NCI-H1930 (cell line): ENCODE measurements at places on chromosomes 7 and 10.

DNA sequence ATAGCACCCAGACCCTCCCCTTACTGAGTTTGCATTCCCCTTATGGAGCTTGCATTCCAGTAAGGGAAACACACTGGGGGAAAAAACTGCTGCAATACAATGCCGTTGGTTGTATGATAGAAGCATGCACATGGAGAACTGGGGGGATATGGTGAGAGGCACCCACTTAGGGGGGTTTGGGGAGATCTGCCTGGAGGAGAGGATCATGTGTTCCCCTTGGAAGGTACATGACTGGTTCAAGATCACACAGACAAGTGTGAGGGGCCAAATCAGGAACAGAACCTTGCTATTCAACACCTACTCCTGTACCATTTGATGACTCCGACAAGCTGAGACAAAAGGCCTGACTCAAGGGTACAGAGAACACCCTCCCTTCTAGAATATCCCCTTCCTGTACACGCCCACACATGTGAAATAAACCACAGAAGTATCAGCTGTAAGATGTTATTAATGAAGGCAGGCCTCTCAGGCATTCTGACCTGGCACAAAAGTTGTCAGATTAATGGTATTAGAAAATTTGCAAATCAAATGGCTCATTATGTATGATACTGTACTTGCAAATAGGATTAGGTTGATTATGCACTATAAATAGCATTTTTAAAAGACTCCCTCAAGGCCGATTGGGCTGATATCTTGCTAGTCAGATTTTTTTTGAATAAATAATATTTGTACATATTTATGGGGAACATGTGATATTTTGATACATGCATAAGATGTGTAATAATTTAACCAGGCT is 122.2 kb downstream of the NPY start:
- DNase-seq = no peak

GRCh38 chr10:21524526-21525366 is 736 bp downstream of the SKIDA1 start:
- DNase-seq = no peak

DNA sequence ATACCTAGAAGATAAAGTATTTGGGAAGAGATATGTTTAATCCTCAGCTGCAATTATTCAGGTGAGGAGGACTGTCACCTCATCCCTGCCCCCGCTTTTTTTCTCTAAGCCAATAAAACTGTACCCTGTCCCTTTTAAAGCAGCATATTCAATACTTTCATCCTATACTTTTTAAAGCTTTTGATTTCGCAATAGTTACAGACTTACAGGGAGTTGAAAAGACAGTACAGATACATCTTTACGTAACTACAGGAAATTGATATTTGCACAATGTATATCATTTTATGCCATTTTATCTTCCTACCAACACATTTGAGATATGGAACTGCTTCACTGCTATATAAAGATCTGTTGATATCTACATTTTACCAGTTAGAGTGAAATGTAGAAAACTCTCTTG is 47.6 kb downstream of the STK17A start:
- no peak for DNase-seq

GRCh38 chr10:96955794-96956193 is 123.7 kb downstream of the LCOR start:
- no peak for DNase-seq

- DNase-seq = no peak
Measured at GRCh38 chr7:139230023-139230422, 1.0 kb upstream of the UBN2 start.

GRCh38 chr10:63429281-63429680 is 36.5 kb downstream of the JMJD1C start:
- DNase-seq = no peak

DNA sequence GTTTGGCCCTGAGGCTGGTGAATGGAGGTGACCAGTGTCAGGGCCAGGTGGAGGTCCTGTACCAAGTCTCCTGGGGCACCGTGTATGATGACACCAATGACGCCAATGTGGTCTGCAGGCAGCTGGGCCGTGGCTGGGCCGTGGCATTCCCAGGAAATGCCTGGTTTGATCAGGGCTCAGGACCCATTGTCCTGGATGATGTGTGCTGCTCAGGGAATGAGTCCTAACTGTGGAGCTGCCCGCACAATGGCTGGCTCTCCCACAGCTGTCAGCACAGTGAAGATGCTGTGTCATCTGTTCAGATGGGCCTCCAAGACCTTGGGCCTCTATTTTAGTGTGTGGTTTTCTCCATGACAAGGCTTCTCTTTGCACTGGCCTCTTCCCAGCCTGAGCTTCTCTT is 64.0 kb downstream of the DMBT1 start:
- no peak for DNase-seq

DNA sequence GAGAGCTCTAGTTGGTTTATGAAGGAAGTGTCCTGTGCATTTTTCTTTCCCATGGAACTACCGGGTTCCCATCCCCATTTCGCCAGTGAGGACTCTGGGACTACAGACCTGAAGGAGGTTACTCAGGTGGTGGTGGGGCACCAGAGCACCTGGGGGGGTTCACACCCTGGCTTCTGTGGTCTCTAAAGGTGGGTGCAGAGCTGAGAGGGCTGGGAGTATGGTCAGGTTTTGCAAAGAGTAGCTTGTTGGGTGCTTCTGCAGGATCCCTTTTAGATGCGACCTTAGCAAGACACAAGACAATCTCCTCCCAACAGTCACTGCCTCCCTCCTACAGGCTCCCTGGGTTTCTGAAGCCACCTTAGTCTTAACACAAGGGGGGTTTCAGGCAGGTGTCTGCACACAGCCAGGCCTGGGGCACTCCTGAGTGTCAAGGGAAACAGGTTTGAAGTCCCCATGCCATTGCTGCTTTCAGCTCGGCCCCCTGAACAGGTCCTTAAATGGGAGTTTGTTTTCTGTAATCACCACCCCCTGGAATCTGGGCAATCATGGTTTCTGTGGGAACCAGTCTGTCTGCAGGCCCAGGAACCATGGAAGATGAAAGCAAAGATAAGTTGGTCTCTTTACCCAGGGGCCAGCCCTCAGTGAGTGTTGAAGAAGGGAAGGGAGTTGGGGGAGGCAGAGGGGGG is 9.9 kb upstream of the CXCL12 start:
- DNase-seq = no peak

- DNase-seq = no peak
Measured at GRCh38 chr10:50625649-50626132, 1.9 kb upstream of the SGMS1 start.

DNA sequence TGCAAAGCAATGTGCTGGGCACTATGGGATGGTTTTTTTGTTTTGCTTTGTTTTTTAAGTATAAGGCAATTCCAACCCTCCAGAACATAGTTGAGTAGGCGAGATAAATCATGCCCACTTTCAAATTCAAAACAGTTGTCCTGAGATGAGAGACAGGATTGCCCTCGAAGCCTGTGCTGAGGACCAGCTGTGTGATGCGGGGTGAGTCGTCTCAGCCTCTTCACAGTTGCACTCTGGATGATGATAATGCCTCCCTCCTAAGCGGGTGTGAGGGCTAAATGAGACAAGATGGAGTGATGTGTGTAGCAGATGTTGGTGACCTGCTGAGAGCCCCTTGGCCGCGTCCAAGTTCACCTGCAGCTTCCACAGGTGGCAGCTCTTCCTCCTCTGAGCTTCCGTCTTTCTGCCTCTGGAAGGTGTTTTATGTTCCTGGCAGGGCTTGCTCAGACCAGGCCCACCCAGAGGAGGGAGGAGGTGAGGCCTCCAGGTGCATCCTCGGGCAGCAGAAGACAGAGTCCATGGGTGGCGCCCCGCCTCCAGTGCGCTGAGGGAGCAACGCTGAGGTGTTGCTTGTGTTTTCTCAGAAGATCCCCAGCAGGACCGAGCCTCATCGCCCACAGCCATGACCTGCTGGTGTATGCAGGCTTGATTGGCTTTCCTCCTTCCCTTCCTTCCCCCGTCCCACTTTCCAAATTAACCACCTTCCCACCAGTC is 30.6 kb downstream of the ECHDC3 start:
- DNase-seq = no peak

GRCh38 chr10:121159670-121160069 is 308.5 kb downstream of the WDR11 start:
- no peak for DNase-seq

DNA sequence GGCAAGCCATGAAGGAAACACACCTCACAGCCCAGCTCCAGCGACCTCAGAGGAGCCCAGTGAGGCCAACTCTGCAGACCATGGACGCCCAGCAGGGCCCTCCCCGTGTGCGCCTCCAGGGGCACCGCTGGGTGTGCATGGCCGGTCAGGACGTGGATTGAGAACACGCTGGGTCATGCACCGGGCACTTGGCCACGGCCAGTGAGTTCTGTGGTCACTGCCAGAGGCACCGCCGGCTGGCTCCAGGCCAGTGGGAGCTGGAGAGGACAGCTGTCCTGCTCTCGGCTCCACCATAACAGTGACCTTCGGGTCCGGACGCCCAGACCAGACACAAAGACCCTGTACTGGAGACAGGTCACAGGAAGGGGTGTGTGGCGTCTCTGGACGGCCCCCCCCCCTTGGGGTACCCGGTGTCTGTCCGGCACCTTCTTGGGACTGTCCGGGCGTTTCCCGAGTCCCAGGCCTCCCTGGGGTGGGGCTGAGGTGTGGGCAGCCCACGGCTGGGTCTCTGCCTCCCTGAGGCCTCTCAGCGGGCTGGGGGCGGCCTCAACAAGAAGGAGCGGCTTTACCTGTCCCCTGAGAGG is 50.4 kb upstream of the NKX6-2 start:
- no peak for DNase-seq

- peak; percentile 3 for DNase-seq
Measured at GRCh38 chr7:145848691-145849090, 267.9 kb upstream of the CNTNAP2 start.
